AML-193 (cell line): ENCODE measurements at places on chromosomes 16 and 17.

- DNase-seq = no peak
Observed at GRCh38 chr16:87585442-87586200, 16.7 kb upstream of the JPH3 start.

- DNase-seq = no peak
Observed at GRCh38 chr16:73199214-73199613, 151.3 kb upstream of the ZFHX3 start.

DNA sequence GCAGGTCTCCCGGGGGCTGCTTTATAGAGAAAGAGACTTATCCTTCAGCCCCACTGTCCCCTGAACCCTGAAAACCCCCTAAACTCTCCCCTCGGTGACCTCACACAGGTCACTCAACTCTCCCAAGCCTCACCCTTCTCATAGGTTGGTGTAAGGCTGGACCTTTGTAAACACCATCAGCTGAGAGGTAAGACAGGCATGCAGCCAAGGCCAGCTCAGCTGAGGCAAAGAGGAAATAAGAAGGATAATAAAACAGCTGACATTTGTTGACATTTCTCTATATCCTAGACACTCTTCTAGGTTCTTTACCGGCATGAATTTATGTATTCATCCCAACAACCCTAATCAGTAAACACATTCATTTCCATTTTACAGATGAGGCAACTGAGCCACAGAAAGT, 134.3 kb downstream of the CCT6B start:
- no peak for DNase-seq

- peak; percentile 69 for DNase-seq
Observed at GRCh38 chr17:58120195-58120822, 27.9 kb upstream of the OR4D1 start.

DNA sequence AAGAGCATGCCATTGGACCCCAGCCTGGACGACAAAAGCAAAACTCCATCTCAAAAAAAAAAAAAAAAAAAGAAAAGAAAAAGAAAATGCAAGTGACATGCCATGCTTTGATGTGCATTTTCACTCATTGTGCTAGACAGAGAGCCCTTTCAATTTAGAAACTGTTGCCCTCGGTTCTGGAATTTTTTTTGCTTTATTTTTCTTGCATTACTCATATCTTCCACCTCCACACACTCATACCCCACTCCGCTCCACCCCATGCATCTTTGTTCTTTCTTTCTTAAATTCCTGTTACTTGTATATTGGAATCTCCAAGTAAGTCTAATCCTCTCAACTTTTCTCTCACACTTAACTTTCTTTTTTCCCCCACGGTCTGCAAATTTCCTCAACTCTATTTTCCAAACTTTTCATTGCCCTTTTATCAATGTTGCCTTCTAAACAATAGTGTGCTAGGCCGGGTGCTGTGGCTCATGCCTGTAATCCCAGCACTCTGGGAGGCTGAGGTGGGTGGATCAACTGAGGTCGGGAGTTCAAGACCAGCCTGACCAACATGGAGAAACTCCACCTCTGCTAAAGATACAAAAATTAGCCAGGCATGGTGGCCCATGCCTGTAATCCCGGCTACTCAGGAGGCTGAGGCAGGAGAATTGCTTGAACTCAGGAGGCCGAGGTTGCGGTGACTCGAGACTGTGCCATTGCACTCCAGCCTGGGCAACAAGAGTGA, 16.8 kb upstream of the SUZ12 start:
- no peak for DNase-seq

DNA sequence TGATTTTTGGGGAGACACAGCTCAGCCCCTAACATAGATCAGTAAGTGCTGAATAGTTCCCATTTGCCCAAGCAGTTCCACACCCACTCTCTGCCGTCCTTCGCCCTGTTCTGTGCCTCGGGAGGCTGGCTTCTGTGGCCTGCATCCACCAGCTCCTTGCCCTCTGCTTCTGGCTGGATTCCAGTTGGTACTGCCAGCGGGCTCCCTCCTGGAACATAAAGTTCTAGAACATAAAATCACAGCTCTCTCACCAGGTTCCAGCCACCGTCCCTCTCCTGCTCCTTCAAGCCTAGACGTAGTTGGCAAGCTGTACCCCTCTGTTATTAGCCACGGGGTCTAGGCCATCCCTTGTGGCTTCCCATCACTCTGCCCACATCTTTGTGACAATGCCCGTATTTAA, 3.9 kb upstream of the MRPS23 start:
- DNase-seq = no peak

GRCh38 chr17:80931421-80932265, 60.0 kb upstream of the CHMP6 start:
- DNase-seq = no peak

GRCh38 chr17:75637551-75637950, 4.3 kb downstream of the SMIM5 start:
- DNase-seq = no peak

DNA sequence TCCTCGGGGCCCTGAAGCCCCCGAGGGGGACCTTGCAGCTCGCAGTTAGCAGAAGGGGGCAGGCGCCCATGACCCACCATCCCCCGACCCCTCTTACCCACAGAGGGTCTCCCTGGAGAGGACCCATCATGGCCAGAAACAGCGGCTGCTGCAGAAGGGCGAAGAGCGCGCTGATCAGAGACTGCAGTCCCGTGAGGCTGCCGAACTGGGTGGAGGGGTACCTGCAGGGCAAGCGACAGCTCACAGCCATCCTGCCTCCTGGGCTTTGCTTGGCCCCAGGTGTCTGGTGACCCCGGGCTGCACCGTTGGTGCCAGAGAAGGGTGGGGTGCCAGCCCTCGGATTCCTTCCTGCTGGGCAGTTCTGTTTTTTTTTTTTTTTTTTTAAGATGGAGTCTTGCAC, 13.9 kb upstream of the PITPNA start:
- no peak for DNase-seq

GRCh38 chr16:15970743-15971439, 21.5 kb downstream of the ABCC1 start:
- DNase-seq = no peak

DNA sequence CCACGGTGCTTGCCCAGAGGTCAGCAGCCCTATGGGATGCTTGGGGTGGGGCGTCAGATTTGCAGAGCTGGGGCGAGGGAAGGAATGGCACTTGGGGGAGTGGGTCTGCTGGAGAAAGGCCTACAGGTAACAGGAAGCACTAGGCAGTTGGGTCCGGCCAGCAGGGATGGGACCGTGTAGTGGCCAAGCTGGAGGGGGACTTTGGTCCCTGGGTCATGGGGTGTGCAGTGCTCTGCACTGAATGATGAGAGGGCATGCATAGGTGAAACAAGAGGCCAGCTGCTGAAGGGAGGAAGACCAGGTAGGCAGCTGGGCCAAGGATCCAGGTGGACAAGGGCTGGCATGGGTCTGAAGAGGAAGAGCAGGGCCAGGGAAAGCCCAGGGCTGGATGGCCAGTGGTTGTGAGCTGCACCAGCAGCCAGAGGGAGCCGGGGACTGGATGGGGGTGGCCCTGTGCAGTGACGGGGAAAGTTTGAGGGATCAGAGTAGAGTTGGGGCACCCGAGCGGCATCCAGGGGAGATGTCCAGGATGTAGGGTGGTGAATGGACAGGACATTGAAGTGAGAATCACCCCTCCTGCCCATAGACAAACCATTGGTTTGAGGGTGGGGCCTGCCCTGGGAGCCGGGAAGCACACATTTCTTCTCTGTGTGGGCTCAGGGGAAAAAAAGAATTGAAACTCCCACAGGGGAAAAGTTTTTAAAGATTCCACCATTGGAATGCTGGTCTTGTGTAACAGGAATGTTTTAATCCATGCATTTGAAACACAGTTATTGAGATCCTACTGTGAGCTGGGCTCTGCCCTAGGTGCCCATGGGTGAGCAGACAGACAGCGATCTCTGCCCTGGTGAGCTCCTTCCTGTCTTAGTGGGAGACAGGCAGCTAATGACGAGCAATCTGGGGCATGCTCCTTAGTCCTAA, 25.1 kb downstream of the RAI1 start:
- no peak for DNase-seq

DNA sequence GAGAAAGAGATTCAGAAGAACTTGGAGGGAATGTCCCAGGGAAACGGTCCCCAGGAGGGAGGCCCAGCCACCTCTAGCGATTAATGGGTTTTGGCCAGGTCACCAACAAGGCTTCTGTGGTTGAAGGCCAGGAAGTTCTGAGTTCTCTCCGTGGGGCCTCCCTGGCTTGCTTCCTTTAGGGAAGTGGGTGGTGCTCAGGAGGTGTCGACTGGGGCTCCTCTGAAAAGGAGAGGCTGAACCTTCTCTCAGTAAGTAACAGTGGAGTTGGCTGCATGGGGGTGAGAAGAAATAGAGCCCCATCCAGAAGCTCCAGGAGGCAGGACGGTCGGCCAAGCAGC, 77.1 kb upstream of the GSE1 start:
- DNase-seq = peak; percentile 40

DNA sequence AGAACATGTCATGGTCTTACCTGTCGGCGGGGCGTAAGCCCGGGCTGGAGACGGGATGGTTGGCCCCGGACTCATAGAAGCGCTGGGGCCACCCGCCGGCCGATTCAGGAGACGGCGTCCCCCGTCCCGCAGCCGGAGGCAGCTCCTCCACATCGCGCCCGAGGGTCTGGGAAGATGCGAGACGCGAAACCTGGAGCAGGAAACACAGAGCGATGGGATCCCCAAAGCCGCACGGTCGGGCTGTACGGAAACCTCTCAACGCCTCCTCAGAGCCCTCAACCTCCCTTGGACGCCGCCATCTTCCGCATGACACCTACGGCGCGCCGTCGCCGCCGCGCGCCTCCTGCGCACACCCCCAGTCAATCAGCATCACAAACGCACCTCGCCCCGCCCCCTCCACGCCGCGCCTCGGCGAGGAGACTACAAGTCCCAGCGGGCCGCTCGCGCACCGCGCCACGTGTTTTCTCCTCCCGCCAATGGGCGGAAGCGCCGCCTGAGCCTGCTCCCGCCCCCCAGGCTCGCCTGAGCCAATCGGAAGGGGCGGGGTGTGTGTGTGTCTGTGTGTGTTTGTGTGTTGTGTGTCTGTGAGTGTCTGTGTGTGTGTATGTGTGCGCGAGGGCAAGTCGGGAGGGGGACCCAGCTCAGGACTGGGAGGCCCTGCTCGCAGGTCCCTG, at the start of the genes ATPAF2 and GID4:
TSS of gene ATPAF2 (minus strand) at position 308 of the 674 bp plus-strand sequence. CDS start at position 153, 155 bp downstream.
TSS of gene GID4 (plus strand) at position 548 of the 674 bp plus-strand sequence. CDS start at position 605, 57 bp downstream.
- peak; percentile 84 for DNase-seq

GRCh38 chr17:18203308-18203707, 19.7 kb downstream of the ALKBH5 start:
- no peak for DNase-seq
